GM04504 (cell line): ENCODE measurements at places on chromosomes 3 and 15.

GRCh38 chr3:69817988-69818387, 78.7 kb downstream of the MITF start:
- DNase-seq, result no peak

GRCh38 chr3:62451211-62451887, 78.0 kb upstream of the FEZF2 start:
- DNase-seq, result no peak

DNA sequence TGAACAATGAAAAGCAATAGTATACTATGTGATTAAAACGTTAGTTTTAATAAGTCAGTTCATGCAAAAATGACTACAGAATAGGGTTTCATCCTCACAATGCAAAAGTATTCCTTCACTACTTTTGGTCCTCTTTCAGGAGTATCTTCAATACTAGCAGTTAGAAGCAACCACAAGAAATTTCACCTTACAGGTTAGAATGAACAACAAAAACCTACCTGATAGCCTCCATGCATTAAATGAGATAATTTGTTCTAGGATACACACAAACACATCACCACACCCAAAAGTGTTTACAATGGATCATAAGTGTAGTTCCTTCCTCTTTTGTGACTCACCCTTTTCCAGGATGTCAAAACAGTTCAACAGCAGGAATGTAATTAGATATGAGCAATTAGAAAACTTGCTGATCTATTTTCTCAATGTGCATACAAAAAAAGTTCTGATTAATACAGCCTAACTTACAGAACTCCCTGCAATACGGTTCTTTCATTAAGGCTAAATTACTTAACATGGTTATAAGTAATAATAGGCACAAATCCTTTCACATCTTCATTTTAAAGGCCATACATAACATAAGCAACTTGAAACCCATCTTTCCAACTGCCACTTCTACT, 21.6 kb downstream of the UACA start:
- DNase-seq, result no peak

GRCh38 chr3:127690823-127691452, 18.2 kb downstream of the ABTB1 start:
- DNase-seq, result peak; percentile 60

- DNase-seq, result no peak
These were observed at the start of gene RASGRP1 for GRCh38 chr15:38564557-38565286. RASGRP1 (minus strand) TSS chr15:38564814; CDS start chr15:38564628, 186 bp downstream.

DNA sequence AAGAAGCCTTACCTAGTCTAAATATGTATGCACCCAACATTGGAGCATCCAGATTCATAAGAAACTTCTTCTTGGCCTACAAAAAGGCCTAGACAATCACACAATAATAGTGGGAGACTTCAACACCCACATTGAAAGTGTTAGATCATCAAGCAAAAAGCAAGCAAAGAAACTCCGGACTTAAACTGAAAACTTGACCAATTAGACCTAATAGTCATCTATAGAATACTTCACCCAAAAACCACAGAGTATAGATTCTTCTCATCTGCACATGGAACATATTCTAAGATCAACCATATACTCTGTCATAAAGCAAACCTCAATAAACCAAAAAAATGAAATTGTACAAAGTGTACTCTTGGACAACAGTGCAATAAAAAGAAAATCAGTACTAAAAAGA, 22.3 kb upstream of the OR5K4 start:
- DNase-seq, result no peak

GRCh38 chr15:57079931-57080620, 161.6 kb downstream of the TCF12 start:
- DNase-seq, result no peak

- DNase-seq, result peak; percentile 1
These were observed 10.7 kb upstream of the SLC15A2 start for GRCh38 chr3:121883507-121883906.

GRCh38 chr3:145869958-145870357, 291.0 kb downstream of the PLOD2 start:
- no peak for DNase-seq

DNA sequence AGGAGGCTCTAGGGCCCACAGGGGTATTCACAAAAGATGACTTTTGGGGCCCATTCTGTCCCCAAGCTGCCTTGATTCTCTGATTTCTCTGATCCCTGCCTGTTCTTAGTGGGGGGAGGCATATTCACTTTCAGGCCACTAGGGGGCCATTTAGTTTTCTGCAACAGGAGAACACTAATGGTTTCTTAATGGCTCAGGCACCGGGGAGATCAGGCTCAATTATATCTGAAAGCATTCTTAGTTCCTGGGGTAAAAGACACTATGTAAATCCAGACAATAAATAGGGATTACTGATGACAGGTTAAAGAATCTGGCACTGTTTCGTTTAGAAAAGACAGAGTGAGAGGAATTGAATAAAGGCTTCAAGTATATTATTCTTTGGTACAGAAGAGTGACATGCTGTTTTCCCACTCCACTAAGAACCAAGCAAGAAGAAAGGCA, 2.5 kb upstream of the INAFM2 start:
- no peak for DNase-seq

GRCh38 chr3:102124704-102125103, 275.4 kb downstream of the NFKBIZ start:
- no peak for DNase-seq

- no peak for DNase-seq
These were observed 9.7 kb upstream of the XIRP1 start for GRCh38 chr3:39202094-39202493.

GRCh38 chr15:90683876-90684275, 33.3 kb upstream of the BLM start:
- no peak for DNase-seq

DNA sequence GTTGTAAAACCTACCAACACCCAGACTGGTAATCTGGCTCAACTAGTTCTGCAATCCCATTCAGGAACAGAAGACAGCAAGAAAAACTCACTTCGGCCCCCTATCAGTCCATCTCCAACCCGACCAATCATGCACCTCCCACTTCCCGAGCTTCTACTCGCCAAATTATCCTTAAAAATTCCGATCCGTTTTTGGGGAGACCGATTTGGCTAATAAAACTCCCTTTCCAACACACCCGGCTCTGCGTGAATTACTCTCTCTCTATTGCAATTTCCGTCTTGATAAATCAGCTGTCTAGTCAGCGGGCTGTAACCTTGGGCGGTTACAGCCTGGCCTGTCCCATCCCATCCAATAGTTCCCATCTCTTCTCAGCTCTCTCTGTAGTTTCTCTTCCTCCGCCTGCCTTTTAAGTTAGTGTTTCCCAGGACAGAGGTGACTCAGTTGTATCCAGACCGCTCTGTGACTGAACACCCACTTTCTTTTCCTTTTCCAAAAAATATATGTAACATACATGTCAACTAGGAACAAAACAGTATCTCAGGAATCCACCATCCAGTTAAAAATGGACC, 780 bp upstream of the ACAD9 start:
- peak; percentile 32 for DNase-seq

GRCh38 chr15:91224755-91225380, 124.8 kb downstream of the SV2B start:
- peak; percentile 8 for DNase-seq

DNA sequence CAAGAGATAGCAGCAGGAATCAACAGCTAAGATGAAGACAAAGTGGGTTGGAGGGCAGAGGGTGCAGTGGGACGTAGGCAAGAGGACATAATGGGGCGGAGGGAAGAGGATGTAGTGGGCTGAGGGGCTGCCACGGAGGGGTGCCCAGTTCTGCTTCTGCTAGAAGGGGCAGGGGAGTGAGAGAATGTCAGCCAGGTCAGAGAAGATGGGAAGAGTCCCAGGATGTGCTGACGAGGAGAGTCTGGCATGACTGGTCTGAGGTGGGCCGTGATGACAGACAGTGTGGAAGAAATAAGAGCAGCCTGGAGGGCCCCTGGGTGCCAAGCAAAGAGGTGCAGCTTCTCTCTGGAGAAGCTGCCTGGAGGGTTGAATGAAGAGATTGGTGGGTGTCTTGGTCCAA, 4.0 kb downstream of the SPSB4 start:
- DNase-seq, result no peak

DNA sequence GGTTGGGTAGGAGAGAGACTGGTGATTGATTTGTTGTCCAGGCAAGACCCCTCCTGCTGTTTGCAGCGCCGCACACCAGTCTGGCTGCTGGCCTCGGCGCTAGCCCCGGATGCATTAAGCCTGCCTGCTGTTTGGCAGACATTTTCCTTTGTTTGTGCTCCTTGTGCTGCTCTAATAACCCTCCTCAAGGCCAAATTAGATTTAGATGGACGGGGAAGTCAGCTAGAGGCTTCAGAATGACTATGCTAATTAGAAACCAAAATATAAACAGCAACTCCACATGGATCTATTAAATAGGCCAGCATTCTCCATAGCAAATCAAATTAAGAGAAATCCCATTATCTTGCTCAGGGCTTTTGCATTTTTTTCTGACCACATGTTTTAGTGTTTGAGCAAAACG, 445.2 kb downstream of the SQOR start:
- DNase-seq, result no peak

DNA sequence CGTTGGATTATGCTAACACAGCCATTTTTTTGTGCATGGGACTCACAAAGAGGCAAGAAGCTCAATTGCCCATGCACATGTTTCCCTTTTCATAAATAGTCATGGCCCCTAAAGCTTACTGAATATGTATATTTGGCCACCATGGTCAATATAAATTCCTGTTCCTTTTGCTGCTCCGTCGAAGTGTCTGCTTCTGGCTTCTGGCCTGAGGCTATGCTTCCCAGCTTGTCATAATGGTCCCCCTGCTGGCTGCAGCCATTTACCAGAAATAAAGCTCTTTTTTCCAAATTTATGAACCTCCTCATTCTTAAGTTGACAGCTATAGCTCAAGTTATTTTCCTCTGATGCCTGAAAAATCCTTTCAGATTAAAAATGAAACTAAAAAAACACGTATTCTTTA, 602.1 kb downstream of the VGLL3 start:
- DNase-seq, result no peak

DNA sequence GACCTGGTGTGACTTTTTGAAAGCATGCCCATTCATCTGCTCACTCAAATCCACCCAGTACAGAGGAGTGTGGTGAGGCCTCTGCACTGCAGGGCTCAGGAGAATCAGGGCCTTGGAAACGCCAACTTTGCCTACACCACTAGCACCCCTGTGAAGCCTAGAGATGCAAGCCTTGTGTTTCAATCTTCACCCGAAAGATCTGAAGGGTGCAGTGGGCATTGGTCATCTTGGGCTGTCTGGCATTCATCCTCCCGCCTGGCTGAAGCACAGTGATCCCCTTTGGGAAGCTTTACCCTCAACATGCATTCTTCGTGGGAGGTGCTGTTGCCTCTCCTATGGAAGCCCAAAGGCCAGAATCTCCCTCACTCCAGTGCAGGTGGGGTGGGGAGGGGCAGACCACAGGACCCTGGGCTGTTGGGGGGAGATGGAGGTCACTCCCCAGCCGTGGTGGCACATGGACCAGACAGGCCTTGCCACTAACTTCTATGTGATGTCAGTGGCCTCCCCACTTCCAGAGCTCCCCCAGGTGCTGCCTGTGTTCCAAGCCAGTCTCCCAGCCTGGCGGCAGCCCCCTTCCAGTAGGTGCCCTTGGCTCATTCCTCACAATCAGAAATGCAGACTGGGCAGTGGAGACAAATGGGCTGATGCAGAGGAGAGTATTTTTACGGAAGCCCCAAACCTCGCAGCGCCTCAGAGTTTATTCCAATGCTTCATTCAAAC, 92.5 kb downstream of the ADAMTS17 start:
- DNase-seq, result no peak

DNA sequence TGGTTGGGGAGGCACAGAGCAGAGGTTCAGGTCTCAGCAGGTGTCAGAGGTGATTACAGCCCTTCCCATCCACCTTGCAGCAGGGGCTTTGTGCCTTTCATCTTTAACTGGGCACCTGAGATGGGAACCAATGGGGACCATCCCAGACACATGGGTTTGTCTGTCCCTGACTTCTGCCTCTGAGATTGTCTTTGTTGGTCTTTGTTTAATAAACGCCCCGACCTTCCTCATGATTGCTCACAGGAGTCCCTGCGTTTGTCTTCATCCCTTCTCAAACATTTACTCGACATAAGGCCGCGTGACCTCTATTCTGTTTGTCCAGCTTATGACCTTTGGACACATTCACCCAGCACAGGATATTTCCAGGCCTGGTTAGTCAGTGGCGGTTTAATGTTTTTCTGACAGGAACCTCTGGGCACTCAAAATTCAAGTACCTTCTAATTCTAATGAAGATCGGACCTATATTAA, 5.9 kb downstream of the ZSCAN2 start:
- DNase-seq, result no peak

GRCh38 chr3:110858549-110858948, 213.1 kb upstream of the NECTIN3 start:
- no peak for DNase-seq

DNA sequence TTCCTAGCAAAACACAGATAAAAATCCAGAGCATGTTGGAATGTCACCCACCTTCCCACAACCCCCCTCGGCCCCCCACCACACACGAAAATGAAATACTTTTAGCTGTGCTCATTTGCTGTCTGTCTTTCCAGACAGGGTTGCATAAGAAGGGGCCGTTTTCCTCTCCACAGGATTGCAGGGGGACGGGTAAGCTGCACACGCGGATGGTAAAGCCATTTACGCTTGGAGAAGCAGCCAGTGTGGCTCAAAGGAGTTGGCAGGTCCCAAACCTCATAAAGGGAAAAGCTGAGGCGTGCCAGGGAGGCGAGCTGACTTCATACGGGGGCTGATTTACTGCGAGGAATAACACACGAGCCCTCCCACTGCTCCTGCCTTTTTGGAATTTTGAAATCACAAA, 47.4 kb upstream of the ITGA11 start:
- peak; percentile 79 for DNase-seq

DNA sequence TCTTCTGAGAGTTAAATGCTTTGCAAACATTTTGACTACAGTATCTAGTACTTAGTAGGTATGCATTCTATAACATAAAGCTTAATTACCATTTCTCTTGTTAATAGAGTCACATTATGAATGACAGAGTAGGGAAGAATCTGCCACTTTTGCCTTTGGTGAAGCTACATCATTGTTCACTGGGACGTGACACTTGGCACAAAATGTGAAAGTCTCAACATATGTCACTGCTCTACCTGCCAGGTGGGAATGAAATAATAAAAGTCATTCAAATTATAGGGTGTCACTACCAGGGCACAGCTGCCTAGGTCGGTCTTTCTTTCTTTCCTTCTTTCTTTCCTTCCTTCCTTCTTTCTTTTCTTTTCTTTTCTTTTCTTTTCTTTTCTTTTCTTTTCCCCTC, 17.6 kb downstream of the GPR87 start:
- no peak for DNase-seq

GRCh38 chr15:99909592-99910295, 176.5 kb upstream of the LYSMD4 start:
- no peak for DNase-seq

GRCh38 chr3:194312743-194313281, 38.3 kb downstream of the CPN2 start:
- peak; percentile 39 for DNase-seq

- no peak for DNase-seq
These were observed 130.1 kb downstream of the UACA start for GRCh38 chr15:70633103-70633831.

DNA sequence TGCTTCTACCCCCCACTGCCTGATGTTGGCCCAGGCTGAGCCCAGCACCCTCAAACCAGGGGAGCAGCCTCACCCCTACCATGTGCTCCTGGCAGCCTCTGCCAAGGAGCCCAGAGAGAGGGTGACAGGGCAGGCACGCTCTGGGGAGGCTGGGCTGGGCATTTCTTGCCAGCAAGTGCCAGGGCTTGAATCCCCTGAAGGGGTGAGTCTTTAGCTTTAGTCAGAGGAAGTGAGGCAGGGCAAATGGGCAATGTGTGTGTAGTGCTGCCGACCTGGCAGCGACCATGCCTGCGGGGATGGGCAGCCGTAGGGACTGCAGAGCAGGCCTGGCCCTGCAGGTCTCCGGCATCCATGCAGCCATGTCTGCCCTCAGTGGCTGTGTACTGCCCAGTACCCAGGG, 18.1 kb downstream of the DUSP7 start:
- DNase-seq, result no peak
